Activated CD8-positive, alpha-beta memory T cell treated with anti-CD3 and anti-CD28 coated beads, Interleukin-2, amount 10 ng/mL, durations not matched to agents 7 days and 5 days (primary cell): ENCODE measurements at places on chromosomes 12 and 14.

- peaks cover 84% of the 10 kb centered on the region for H3K27me3 ChIP-seq
- H3K4me1 ChIP-seq: peaks cover 3% of the 10 kb centered on the region
- no peak for DNase-seq
- H3K36me3 ChIP-seq: no peaks in the 10 kb centered on the region
- no peak overlapping the region for H3K27ac ChIP-seq
- no peak overlapping the region for H3K4me3 ChIP-seq
These were observed 15.1 kb upstream of the GPATCH2L start for GRCh38 chr14:76136476-76137110.

- H3K27ac ChIP-seq: no peak overlapping the region
- H3K4me1 ChIP-seq: no peaks in the 10 kb centered on the region
- DNase-seq: no peak
- H3K4me3 ChIP-seq: no peak overlapping the region
- H3K27me3 ChIP-seq: no peaks in the 10 kb centered on the region
These were observed 89.8 kb downstream of the NTF3 start for GRCh38 chr12:5521456-5522325.

DNA sequence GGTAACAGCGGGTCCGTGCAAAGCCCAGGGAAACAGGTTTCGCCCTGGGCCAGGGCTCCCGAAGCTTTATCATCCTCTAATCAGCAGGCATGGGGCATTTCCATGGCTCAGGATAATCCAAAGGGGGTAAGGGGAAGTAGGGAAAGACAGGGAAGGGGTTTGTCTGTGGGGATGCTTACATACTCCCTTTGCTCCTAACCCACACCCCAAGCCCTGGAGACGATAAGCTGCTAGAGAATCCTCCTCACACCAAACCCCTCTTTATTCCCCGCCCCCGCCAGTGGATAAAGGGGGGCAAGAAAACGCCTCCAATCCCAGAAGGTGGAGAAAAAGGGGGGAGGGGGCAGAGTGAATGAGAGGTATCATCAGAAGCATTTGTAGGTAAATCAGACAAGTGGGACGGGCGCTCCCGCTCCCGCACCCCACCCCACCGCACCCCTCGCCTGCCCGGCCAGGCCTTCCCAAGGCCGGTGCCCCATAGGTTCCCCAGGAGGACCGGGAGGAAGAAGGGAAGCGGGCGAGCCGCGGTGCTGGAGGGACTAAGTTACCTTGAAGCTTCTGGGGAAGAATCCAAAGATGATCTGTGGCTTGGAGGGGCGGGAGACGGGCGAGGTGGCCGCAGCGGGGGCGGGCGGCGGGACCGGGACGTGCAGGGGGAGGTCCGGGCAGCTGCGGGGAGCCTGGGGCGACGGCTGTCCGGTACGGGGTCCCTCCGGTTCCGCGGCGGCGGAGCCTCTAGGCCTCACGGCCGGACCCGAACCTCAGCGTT is 762 bp downstream of the PPP2R5E start:
- H3K36me3 ChIP-seq: peaks cover 18% of the 10 kb centered on the region
- peak; percentile 40 for DNase-seq
- no peaks in the 10 kb centered on the region for H3K27me3 ChIP-seq
- peak overlapping the region; percentile 88 for H3K27ac ChIP-seq

DNA sequence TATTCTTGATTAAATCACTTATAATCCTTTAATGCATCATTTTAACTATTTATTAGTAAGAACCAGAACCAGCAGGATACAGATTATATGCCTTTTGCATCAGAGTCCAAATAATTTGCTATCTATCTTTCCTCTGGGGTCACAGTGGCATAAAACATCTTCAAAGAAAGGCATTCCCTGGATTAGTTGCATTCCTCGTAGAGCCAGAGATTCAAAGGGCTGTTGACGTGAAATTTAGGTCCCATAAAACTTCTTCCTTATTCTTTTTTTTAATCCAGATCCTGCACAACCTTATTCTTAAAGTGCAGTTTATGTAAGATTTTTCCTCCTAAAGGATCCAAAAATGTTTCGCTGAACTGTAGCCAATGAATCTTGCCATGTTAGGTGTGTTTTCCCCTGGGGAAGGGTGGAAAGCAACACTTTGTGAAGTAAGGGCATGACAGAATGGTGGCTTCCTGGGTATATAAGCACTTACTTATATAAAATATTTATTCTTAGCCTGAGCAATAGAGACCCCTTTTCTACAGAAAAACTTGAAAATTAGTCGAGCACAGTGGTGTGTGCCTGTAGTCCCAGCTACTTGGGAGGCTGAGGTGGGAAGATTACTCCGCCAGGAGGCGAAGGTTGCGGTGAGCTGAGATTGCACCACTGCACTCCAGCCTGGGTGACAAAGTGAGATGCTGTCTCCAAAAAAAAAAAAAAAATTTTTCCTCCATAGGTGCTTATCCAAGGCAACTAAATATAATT is 208.7 kb downstream of the PCNX1 start:
- H3K27ac ChIP-seq: no peak overlapping the region
- DNase-seq: no peak
- peaks cover 4% of the 10 kb centered on the region for H3K4me1 ChIP-seq
- H3K36me3 ChIP-seq: peaks cover 23% of the 10 kb centered on the region
- H3K27me3 ChIP-seq: no peaks in the 10 kb centered on the region
